ENCODE measurements at places on chromosomes 6 and 20.

GRCh38 chr6:30688569-30688968 is 2.1 kb upstream of the PPP1R18 start:
- no peak for DNase-seq

DNA sequence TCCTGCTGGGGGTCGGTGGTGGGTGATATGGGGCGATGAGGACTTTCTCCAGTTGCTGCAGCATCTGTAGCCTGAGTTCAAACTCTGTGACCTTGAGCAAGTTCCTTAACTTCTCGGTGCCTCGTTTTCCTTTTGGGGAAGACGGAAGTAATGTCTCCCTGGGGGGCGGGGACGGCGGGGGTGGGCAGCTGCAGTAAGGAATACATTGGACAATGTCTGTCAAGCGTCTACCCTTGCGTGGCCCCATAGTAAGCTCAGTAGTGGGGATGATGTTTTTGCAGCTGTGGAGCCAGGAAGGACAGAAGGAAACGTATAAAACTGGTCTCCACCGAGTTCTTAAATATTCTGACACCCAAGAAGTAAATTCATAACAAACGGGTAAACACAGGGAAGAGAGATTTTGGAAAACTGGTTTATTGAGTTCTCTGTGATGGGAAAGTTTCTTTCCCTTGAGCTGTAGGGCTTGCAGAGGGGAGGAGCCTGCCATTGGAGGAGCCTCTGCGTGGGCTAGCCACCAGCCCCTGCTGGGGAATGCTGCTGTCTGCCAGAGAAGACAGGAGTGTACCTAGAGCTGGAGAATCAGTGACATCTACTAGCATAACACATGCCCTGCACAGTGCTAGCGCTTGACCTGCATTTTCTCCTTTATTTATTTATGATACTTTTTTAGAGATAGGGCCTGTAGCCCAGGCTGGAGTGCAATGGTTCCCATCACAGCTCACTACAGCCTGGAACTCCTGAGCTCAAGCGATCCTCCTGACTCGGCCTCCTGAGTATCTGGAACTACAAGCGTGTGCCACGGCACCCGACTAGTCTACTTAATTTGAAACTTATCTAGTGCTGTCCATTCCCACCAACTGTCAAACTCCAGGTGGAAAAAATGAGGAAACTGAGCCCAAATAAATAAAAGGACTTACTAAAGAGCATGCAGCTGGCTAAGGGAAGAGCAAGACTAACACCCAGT is 1.2 kb upstream of the ACSS1 start:
- DNase-seq: peak; percentile 32

- peak; percentile 65 for DNase-seq
Observed at GRCh38 chr6:149031859-149032598, 285.2 kb downstream of the UST start.

DNA sequence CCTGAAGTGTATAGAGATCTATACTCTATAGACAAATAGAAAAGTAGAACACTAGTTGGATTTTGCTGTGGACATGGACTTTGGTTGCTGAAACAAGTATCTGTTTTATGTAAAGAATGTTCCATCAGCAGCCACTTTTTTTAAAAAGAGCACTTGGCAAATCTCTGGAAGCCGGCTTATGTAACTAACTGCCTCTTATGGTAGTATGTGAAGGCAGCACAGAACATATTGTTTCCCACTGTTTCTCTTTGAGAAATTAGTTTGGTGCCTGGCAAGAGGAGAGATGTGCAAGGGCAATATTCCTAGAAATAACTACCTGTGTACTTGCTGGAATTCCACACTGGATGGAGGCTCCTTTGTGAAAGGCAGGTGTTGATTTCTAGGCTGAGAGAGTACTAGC is 242.3 kb upstream of the PREP start:
- no peak for DNase-seq

- no peak for DNase-seq
Observed at GRCh38 chr6:159665868-159666635, 27.0 kb downstream of the SOD2 start.

- DNase-seq: no peak
Observed at GRCh38 chr20:634148-634925, 18.7 kb downstream of the SRXN1 start.

- DNase-seq: no peak
Observed at GRCh38 chr6:3648724-3649123, 102.8 kb downstream of the PXDC1 start.

DNA sequence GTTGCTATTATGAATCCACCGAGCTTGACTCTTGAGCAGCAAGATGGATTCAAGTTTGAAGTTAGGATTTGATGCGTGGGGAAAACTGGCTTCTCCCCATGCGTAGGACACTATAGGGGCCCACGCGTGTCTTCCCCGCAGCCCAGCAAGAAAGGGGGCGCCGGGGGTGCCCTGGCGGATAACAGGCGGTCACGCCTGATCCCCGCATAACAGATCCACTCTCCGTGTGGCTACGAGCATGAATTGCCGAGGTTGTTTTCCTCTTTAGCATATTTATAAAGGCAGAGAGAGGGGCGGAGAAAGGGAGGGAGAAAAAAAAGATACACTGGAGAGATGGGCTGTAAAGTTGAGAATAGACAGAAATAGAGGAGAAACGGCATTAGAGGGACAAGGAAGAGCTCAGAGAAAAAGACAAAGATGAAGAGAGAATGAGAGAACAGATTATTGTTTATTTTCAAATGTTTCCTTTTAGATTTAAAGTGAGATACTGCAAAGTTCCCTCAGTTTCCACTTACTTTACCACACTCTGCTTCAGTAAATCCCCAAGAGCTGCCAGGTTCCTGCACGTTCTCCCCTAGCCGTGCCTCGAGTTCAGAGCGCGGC is 32.0 kb downstream of the TFAP2A start:
- no peak for DNase-seq

GRCh38 chr6:7991536-7991935 is 72.7 kb downstream of the BLOC1S5 start:
- no peak for DNase-seq

- no peak for DNase-seq
Observed at GRCh38 chr20:45419188-45420091, 3.5 kb downstream of the PIGT start.

- no peak for DNase-seq
Observed at GRCh38 chr20:45765980-45766379, 25.7 kb downstream of the WFDC3 start.

- DNase-seq: no peak
Observed at GRCh38 chr6:169795196-169795595, 43.8 kb downstream of the ERMARD start.

GRCh38 chr6:89050697-89051096 is 29.9 kb upstream of the PNRC1 start:
- no peak for DNase-seq

GRCh38 chr6:14020551-14020950 is 95.8 kb downstream of the RNF182 start:
- DNase-seq: no peak

- no peak for DNase-seq
Observed at GRCh38 chr20:10304471-10305046, 85.9 kb downstream of the SNAP25 start.

DNA sequence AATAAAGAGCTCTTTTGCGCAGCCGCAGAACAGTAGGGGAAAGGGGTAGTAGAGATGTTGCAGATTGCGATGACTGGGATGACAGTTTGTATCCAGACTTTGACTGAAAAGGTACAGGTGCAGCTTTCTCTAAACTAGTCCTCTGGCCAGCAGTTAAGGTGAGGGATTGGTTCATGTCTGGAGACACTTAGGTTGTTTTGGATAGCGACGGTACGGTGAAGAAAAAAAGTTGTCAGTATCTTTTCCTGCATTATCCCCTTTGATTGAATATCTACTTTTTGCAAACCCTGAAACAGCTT is 537 bp downstream of the PRR3 start:
- no peak for DNase-seq

- no peak for DNase-seq
Observed at GRCh38 chr20:58614984-58615760, 35.9 kb upstream of the STX16 start.

DNA sequence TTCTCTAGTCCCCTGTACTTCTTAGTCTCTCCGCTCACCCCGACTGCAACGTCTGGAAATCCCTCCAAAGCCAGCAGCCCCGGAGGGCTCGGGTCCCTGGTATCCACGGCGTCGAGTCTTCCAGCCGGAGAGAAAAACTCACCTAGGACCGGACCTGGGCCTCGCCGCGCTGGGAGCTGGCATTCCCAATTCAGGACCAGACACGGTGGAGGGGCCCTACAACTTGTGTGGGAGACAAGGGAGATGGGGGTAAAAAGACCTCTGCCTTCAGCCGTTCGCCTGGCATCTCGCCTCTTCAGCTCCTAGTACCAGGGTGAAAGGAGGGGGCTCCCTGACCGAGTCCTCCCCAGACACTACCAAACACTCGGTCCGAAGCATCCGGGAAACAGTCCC is 64.3 kb downstream of the GPX5 start:
- no peak for DNase-seq

DNA sequence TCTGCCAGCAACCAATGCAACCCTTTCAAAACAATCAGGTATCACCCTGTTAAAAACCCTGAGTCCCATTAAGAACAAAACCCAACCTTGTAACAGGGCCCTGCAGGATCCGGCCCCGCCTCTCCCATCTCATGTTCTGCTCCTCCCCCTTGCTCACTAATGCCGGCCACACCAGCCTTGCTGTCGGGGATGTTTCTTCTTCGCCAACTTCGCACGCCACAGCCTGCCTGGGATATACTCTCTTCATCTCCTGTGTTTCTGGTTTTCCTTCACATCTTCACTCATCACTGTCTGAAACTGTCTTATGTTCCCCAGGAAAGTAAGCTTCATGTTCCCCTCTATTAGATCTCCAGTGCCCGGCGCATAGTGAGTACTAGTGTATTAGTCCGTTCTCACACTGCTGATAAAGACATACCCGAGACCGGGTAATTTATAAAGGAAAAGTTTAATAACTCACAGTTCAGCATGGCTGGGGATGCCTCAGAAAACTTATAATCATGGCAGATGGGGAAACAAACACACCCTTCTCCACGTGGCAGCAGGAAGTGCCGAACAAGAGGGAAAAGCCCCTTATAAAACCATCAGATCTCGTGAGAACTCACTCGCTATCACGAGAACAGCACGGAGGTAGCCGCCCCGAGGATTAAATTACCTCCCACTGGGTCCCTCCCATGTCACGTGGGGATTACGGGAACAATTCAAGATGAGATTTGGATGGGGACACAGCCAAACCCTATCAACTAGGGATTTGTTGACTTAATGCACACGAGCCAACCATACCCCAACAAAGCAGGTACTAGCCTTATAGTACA is 5.1 kb downstream of the TP53RK start:
- DNase-seq: no peak

All from activated T-cell treated with anti-CD3 and anti-CD28 coated beads, Interleukin-2, amount 50 U/mL, for 24 hours (primary cell).